Endothelial cell of umbilical vein (primary cell): ENCODE measurements at places on chromosomes 5 and 9.

DNA sequence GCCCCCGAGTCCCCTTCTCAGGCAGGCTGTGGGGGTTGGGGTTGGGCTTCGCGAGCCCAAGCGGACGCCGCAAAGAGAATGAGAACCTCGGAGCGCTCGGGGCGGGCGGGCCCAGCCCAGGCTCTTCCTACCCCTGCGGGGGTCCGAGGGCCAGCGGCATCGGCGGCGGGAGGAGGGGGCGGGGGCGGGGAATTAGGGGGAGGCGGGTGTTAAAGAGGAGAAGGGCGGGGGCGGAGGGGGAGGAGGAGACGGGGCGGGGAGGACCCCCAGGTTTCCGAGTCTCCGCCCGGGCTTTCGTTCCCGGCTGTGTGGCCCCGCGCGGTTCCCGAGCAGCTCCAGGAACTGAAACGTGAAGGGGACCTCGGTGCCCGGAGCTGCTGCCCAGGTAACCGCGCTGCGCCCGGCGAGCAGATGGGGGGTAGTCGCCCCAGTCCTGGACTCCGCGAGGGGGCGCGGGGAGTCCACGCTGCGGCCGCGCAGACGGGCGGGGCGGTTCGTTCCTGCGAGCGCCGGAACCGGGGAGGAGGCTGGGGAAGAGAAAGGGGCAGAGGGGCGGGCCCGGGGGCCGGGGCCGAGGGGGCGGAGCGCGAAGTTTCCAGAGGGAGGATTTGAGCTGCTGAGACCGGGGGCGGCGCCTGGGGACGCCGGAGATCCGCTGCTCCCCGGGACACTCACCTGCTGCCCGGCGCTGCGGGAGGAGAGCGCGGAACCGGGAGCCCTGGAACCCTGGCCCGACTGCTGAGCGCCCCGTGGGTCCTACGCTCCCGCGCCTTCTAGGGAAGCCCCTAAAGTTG, 38.4 kb upstream of the PLEKHG4B start:
- no peak for DNase-seq

- DNase-seq = no peak
Measured at GRCh38 chr5:98415663-98416062, 357.8 kb upstream of the RGMB start.

- no peak for DNase-seq
Measured at GRCh38 chr5:168401880-168402279, 84.4 kb upstream of the RARS1 start.

- DNase-seq = no peak
Measured at GRCh38 chr5:33310451-33310850, 130.3 kb upstream of the TARS1 start.

DNA sequence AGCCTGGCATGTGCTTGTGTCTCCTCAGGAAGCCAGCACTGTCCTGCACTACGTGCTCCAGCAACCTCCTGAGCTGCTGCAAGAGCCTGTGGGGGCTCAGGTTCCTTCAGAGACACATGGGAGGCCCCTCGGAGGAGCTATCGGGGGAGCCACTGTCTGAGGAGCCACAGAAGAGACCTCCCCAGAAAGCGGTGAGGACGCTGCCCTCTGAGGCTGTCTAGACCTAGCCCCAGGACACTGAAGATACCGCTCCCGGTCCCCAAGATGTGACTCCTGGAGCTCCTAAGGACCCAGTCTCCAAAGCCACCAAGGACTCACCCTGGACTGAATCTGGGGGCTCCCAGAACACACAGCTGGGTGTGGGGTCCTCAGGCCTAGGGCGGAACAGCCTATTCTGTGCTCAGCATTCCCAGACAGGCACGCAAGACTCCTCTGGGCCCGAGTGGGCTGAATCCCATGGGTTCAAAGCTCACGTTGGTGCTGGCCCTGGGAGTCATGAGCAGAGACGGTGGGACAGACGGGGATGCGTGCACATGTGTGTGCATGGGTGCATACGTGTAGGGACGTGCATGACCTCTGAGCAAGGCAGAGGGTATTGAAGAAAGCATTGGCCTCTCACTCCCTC, 50.0 kb downstream of the HRH2 start:
- no peak for DNase-seq

DNA sequence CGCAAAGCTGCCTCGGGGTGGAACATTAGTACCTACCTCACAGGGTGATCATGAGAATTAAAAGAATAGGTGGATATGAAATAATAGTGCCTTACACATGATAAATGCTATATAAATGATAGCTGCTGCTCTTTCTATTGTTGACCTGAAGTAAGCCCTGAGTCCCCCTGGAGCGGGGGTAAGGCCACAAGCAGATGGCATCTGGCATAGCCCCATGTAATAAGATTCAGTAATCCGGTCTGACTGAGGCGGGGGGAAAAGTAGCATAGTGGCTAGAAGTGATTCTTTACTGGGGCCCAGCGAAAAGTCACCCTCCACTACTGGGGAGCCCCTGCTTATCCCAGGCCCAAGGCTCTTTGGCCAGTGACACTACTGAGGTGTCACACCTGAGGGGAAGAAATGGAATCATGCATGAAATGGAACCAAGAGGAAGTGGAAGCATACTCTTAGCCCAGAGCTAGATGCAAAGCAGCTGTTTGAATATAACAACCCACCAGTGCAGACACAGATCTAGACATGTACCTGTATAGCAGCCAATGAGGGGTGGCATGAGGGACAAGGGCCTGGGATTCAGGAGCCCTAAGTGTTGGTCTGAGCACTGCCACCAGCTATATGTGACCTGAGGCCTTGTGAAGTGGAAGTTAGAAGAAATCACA, 16.1 kb upstream of the FGFR4 start:
- no peak for DNase-seq

DNA sequence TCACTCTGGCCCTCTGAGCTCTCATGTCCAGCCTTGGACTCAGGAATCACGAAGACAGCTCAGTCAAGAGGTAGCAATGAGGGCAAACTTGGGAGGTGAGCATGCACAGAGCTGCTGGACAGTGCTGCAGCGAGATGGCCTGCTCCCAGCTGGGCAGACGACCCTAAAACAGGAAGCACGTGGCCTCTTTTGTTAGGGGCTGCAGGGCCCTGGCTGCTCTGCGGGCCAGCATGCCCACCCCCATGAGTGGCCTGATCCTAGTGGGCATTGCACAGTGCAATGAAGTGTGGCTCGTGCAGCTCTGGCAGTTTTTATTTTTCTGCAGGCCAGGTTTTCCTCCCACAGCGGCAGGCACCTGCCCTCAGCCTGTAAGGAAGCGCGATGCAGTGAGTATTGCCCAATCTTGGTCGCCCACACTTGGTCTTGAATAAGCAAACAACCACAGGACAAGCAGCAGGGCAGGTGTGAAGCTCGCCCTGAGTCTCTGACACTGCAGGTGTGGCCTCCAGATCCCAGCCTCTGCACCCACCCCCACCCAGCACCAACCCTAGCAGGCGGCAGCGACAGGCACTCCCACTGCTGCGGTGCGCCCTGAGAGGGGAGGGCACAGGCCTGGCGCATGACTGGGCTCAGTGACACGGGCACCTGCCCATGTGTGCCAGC, 60.8 kb downstream of the SEMA4D start:
- no peak for DNase-seq

GRCh38 chr9:38289866-38290245, 102.6 kb upstream of the ALDH1B1 start:
- DNase-seq = no peak

DNA sequence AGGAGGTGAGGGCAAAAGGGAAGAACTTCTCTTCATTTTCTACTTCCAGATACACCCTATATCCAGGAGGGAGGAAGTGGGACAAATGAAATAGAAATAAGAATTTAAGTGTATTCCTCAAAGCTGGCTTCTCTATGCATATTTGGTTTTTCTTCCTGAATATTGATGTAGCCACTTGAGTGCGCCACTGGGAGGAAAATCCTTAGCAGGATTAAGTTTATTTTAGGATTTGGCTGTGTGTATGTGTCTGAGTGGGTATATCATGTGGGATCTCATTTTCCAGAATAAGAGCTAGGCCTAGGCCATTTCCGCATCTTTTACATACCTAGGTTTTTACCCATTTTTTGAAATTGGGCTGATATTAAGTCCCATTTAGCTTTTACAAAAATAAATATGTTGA, 42.5 kb downstream of the MAP1B start:
- no peak for DNase-seq

GRCh38 chr5:58921159-58921558, 338.3 kb downstream of the RAB3C start:
- DNase-seq = peak; percentile 43

DNA sequence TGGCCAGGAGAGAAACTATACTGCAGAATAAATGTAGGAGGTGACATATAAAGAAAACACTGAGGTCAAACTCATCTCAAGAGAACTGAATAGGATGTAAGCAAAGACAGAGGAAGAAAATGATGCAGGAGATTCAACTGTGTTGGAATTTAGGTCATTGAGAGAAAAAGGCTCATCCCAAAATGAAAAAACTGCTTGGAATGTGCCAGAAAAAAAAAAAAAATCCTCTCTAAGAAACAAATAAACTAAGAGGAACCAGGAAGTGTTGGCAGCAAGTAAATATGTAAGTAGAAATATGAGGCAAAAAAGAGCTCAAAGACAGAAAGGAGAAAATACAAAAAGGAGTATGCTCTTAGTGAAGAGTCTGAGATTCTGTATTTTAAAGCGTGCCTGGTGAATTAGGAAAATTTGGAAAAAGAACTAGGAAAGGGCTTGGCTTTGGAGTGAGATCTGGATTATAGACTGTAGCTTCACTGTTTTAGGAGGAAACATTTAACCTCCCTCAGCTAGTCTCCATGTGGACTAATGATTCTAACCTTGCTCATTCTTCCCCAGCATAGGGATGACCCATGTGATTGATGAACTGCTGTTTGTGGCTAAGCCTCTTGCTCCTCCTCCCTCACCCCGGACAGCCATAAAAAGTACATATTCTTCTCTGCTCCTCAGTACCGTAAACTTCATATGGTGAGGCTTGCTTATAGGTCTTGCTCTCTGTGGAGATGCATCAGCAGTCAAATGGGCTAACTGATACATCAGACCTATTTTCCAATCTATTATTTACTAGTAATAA, 185.6 kb upstream of the POU5F2 start:
- no peak for DNase-seq

GRCh38 chr9:22373636-22374035, 73.0 kb upstream of the DMRTA1 start:
- no peak for DNase-seq

GRCh38 chr5:142492781-142493281, 168.0 kb upstream of the SPRY4 start:
- peak; percentile 68 for DNase-seq

DNA sequence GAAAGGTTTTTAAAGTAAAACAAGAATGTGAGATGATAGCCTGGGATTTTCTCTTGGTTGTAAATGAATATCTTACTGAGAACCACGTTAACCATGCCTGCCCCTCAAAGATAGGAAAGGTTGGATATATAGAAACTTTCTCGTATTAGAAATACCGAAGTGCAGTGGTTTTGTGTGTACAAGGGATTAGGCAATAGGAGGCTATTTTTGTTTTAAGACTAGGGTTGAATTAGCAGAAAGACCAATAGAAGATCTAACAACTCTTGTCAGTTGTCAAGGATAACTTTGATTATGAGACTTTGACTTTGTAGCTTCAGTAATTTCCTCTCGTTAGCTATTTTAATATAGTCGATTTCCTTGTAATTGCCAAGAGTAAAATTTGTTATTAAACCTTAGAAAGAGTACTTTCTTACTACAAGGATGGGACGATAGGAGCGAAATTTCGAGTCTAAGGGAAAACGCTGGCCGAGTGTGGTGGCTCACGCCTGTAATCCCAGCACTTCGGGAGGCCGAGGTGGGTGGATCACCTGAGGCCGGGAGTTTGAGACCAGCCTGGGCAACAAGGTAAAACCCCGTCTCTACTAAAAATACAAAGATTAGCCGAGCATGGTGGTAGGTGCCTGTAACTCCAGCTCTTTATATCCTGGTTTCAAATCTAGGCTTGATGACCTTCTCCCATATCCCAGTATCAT, 838 bp downstream of the POLK start:
- DNase-seq = no peak

- DNase-seq = no peak
Measured at GRCh38 chr5:136064510-136064909, 35.7 kb downstream of the TGFBI start.

- DNase-seq = no peak
Measured at GRCh38 chr5:108529381-108529780, 147.5 kb upstream of the FBXL17 start.

GRCh38 chr9:78369639-78370219, 72.8 kb downstream of the PSAT1 start:
- DNase-seq = peak; percentile 67

GRCh38 chr5:141804475-141804874, 73.7 kb downstream of the PCDH1 start:
- peak; percentile 27 for DNase-seq

- DNase-seq = no peak
Measured at GRCh38 chr9:131386281-131386680, 7.6 kb upstream of the PRRC2B start.

DNA sequence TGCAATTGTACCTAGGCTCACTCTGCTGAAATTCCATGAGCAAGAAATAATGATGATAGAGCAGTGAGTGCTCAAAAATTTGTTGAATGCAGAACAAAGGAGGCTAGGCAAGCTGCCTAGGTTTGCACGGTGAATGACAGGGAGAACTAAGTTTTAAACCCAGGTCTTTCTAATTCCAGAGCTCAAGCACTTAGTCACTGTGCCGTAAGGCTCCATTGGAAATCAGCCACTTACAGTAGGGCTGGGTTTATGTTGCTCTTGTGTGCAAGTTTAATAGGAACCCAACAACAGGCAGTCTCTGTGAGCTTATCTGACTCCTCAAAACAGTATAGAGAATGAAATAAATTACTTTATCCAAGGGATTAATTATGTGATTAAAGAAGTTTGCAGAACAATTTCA, 147.0 kb downstream of the CSNK1G3 start:
- no peak for DNase-seq

DNA sequence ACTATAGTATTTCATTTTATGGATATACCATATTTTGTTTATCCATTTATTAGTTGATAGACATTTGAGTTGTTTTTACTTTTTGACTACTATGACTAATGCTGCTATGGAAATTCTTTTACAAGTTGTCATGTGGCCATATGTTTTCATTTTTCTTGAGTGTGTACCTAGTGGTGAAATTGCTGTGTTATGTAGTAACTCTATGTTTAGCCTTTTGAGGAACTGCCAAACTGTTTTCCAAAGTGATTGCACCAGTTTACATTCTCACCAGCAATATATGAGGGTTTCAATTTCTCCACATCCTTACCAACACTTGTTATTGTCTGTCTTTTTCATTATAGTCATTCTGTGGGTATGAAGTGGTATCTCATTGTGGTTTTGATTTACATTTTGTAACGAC, 75.4 kb downstream of the GRIA1 start:
- peak; percentile 7 for DNase-seq

DNA sequence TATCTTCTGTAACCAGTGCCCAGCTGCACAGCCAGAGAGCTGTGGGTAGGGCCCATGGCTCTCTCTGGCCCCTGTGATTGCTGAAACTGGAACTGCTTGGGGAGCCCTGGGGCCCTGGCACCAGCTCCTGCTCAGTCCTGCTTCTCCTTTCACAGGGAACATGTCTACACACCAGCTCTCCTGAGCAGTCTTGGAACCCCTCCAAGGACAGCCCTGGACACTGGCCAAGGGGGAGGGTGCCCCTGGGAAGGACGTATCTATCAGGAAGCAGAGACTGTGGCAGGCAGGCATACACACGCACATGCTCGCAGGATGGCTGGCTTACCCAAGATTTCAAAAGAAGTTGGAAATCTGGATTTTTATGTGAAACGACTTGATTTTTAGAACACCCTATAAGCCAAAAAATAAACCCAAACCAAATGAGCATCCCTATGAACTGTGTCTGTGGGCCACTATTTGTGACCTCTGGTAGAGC, 8.8 kb upstream of the TRAF1 start:
- peak; percentile 99 for DNase-seq
